ENCODE measurements at places on chromosomes 7 and 10. TPM values are rescaled to one million over a fixed set of nuclear protein-coding genes. Genes with fewer than 3 reads are reported as not detected.

DNA sequence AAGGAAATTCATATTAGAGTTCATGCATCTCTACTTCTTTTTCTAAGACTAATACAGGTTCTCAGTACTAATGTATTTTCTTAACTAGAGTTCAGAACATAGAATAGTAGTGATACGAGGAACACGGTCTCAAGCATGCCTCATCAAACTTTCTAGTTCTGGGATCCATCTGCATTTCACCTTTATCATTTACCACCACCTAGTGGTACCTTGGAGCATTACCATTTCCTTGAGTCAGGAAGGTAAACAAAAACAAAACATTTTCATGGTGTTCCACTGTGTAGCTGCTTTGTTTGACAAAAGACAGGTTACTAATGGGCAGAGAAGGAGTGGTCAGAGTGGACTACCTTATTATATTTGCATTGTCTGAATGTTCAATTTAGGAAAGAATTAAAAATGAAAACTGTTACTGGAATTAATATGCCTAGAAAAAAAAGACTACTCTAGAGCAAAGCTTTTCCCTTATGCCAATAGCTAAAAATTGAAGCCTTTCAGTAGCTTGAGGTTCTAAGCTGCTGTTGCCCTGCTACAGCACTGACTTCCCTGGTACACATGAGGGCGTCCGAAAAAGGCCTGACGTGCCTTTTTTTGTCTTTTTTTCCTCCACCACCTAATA lies 44.5 kb downstream of the STARD3NL start:
- H3K27ac ChIP-seq, result no peak overlapping the region
- no peaks in the 10 kb centered on the region for H3K27me3 ChIP-seq
- H3K36me3 ChIP-seq, result no peaks in the 10 kb centered on the region
- H3K4me3 ChIP-seq, result no peak overlapping the region
- DNase-seq, result no peak
- H3K4me1 ChIP-seq, result no peaks in the 10 kb centered on the region

GRCh38 chr7:40570223-40570622 lies 435.4 kb downstream of the SUGCT start:
- DNase-seq, result no peak
- H3K27me3 ChIP-seq, result no peaks in the 10 kb centered on the region
- H3K4me1 ChIP-seq, result no peaks in the 10 kb centered on the region
- no peaks in the 10 kb centered on the region for H3K36me3 ChIP-seq
- no peak overlapping the region for H3K4me3 ChIP-seq

DNA sequence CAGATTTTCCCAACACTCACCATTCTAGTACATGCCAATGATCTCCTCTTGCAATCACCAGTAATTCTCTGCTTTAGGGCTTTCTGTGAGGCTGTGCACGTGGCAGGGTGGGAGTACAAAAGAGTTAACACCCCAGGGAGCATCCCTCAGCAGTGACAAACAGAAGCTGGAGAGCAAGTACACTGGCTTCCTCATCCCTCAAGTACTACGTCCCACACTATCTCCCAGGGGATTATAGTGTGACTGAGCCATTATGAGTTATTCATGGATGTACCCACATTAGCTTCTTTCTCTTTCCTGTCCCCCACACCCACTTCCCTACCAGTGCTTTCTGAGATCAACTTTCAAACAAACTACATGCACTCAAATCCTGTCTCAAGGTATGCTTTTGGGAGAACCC lies 1216.5 kb upstream of the AUTS2 start:
- no peak for DNase-seq
- H3K4me3 ChIP-seq, result no peak overlapping the region
- no peaks in the 10 kb centered on the region for H3K36me3 ChIP-seq
- no peak overlapping the region for H3K27ac ChIP-seq
- H3K27me3 ChIP-seq, result no peaks in the 10 kb centered on the region

DNA sequence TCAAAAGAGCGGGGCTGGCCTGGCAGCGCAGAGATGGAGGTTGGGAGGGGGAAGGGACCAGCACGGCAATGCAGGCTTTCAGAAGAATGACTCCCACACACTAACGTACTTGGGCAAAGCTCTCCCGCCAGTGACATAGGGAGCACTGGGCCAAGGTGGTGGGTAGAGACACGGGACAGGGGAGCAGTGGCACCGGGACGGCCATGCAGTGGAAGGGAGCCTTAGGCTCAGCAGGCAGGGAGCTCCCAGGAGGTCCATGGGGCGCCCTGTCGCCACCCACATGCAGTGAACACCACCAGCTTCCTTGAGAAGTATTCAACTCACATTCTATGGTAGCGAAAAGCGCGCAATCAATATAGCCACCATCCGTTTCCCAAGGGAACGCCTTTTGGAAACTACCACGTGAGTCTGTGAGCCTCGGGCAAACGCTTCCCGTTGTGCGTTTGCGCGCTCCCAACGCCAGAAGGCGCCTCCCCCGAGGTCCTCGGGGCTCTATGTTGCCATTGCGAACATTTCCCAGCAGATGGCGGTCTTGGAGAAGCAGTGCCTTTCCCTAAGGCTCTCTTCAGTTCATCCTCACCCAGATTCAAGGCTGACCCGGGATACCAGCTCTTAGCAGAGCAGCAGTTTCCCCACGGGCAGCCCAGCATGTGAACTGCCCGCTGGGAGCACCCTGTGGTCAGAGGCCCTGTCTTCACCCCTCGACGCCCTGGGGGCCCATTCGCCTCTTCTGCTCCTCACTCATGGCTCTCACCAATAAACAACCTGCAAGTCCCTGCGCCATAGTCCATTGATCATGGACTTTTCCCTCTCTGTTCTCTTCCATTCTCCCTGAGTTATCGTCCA lies 16.4 kb upstream of the OPALIN start:
- no peaks in the 10 kb centered on the region for H3K4me1 ChIP-seq
- peaks cover 7% of the 10 kb centered on the region for H3K27me3 ChIP-seq
- H3K36me3 ChIP-seq, result no peaks in the 10 kb centered on the region
- peak; percentile 83 for DNase-seq

GRCh38 chr10:97547962-97548361 lies 24.6 kb upstream of the ANKRD2 start:
- no peaks in the 10 kb centered on the region for H3K36me3 ChIP-seq
- H3K4me1 ChIP-seq, result peaks cover 13% of the 10 kb centered on the region
- H3K27ac ChIP-seq, result peak overlapping the region; percentile 43
- no peak overlapping the region for H3K4me3 ChIP-seq
- H3K27me3 ChIP-seq, result no peaks in the 10 kb centered on the region

Gene TAS2R5
- 2.4 TPM for total RNA-seq

DNA sequence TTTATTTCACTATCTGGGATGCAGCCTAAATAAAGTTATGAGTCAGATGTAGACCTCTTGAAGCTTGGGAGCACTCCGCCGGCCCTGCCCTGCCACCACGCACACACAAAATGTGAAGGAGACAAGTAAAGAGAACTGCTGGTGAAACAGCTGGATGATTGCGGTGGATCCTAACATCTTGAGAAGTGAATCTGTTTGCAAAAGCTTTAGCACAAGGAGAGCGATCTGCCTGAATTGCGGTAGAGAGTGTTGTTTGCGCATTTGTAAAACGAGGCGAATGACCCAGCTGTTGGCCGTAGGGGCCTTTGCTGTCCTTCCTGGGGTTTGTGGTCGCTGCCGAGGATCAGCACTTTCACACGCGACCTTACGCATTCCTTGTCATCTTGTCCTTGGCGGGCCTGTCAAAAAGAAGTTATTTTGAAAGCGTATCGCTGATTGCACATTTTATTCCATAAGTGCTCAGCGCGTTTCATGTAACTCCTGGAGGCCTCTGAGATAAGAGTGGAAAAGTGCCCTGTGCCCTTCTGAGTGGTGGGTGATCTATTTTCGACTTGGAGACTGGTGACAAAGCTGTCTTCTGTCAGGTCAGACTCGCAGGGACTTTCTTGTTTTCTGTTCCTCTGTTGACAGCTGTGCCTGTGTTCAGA lies 40.8 kb downstream of the RBM20 start:
- no peak overlapping the region for H3K4me3 ChIP-seq
- H3K36me3 ChIP-seq, result no peaks in the 10 kb centered on the region
- H3K27ac ChIP-seq, result no peak overlapping the region
- H3K27me3 ChIP-seq, result no peaks in the 10 kb centered on the region

Gene TNS3
- total RNA-seq, result 78.1 TPM

- no peak overlapping the region for H3K4me3 ChIP-seq
- no peaks in the 10 kb centered on the region for H3K36me3 ChIP-seq
- H3K4me1 ChIP-seq, result no peaks in the 10 kb centered on the region
- DNase-seq, result no peak
These were observed 3.2 kb upstream of the DGKB start for GRCh38 chr7:14905764-14906163.
